ENCODE measurements at places on chromosomes 12 and 14.

DNA sequence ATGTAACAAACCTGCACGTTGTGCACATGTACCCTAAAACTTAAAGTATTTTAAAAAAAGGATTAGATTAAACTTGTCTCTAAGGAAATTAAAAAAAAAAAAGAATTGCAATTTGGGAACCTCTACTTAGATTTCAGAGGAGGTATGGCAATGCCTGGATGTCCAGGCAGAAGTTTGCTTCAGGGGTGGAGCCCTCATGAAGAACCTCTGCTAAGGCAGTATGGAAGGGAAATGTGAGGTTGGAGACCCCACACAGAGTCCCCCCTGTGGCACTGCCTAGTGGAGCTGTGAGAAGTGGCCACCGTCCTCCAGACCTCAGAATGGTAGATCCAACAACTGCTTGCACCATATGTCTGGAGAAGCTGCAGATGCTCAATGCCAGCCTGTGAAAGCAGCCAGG lies 279.6 kb upstream of the CCDC196 start:
- DNase-seq, result peak; percentile 1

DNA sequence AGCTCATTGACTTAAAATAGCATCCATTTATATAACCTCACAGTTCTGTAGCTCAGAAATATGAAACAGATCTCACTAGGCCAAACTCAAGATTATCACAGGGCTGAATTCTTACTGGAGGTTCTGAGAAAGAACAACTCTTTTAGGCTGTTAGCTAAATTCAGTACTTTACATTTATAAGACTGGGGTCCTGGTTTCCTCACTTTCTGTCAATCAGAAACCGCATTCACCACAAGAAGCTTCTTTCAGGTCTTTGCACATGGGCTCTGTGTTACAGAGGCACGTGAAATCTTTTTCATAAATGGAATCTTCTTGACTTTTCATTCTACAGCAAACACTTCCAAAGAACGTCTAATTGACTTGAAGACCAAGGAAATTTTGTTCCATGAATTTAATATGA lies 876.3 kb upstream of the FOXG1 start:
- no peak for DNase-seq

GRCh38 chr12:11618046-11618445 lies 31.4 kb upstream of the ETV6 start:
- DNase-seq, result no peak

GRCh38 chr12:24297516-24297915 lies 348.0 kb upstream of the SOX5 start:
- DNase-seq, result peak; percentile 15

DNA sequence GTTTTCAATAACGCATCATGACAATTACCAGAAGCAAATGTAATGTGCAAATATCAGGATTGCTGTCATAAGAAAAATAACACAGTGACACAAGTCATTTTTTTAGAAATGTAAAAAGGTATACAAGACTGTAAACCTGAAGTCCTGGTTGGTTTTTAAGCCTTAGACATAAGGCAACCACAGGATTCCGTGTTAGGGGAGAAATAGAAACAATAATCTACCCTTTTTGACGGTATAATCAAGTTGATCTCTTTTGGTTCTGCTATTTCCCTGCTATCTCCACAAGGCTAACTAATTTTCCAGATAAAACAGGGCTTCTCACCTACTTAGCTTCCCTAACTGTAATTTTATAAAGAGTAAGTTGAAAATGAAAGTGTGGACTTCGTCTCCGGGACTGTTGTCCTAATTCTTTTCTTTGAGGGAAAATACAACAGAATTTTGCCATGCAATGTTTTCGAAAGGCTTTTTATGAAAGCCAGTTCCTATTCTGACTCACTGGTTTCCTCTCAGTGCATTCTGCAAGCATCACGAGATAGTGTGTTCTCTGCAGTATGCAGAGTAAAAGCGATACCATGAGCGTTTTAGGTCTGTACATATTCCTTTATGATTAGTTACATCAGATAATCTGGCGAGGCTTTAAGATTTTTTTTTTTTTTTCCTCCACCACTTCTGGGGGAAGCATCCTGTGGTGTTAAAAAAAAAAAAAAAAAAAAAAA lies 10.6 kb downstream of the MYO1H start:
- DNase-seq, result no peak

GRCh38 chr12:100185361-100185894 lies 15.2 kb upstream of the ACTR6 start:
- DNase-seq, result no peak
